ENCODE measurements at places on chromosomes 1 and 21.
A peak's percentile ranks its signal among the peaks of the same experiment; 100 is the strongest.

DNA sequence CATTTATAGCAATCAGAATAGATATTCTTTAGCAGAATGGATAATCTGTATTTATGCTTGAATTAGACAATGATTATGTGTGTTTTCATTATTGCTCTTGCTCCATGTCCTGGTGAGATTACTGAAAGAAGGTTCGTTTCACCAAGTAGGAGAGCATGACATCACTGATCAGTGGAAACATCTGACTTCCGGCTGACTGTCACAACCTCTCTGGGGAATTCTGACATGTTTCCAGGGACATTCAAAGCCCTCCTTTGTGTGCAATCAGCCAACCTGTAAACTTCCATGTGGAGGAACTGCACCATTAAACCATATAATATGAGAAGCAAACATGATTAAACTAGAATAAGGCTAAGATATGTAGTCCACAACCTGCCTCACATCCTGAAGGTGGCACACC lies 424.8 kb upstream of the ADGRL4 start:
- DNase-seq: no peak

DNA sequence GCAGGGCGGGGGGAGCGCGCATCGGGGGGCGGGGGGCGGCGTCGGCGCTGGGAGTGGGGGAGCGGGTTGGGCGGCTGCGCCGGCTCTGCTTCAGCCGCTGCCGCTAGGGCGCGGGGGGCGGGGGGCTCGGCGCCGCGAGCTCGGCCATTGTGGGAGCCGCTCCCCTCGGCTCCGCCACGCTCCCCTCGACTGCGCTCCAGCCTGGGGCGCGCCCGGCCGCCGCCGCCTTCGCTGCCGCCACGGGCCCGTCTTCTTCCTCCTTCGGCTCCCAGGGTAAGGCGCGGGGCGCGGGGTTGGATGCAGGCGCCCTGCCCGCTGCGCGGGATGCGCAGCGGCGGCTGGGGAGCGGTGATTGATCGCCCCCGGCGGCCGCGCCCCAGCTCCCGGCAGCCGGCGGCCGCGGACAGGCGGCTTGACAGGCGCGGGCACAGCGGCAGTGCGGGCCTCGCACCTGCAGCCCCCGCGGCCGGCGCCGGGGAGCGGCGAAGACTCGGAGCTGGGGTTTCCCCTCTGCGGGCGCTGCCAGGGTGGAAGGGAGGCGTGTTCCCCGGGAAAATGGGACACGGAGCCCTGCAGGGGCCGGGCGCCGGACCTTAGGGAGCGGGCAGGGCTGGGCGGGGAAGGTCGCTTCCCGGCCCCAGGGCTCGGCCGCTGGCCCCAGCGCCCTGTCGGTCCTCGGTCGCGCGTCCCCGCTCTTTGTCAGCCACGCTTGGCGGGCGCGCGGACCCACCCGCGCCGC lies 55.3 kb downstream of the NDUFS5 start:
- DNase-seq: no peak

- DNase-seq: peak; percentile 13
Measured at GRCh38 chr1:16984717-16985116, 4.3 kb upstream of the MFAP2 start.

- DNase-seq: no peak
Measured at GRCh38 chr21:42704861-42705260, 51.4 kb downstream of the PDE9A start.

DNA sequence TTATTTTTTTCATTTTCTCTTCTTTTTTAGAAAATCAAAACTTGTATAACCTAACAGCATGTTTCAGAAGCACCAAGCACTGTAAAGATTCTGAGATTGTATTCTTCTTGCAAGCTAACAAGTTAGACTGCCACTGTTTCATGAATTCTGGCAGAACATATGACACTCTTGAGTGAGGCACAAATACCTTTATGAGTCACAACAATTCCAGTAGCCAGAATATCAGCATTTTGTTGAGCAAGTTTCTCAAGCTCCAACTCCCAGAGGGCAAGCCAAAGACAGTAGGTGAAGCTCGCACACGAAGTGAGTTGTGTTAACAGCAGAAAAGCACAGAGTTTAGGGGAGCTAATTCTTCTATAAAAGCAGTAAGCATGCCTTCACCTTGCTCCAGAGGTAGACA lies 268.8 kb upstream of the NCAM2 start:
- DNase-seq: no peak

DNA sequence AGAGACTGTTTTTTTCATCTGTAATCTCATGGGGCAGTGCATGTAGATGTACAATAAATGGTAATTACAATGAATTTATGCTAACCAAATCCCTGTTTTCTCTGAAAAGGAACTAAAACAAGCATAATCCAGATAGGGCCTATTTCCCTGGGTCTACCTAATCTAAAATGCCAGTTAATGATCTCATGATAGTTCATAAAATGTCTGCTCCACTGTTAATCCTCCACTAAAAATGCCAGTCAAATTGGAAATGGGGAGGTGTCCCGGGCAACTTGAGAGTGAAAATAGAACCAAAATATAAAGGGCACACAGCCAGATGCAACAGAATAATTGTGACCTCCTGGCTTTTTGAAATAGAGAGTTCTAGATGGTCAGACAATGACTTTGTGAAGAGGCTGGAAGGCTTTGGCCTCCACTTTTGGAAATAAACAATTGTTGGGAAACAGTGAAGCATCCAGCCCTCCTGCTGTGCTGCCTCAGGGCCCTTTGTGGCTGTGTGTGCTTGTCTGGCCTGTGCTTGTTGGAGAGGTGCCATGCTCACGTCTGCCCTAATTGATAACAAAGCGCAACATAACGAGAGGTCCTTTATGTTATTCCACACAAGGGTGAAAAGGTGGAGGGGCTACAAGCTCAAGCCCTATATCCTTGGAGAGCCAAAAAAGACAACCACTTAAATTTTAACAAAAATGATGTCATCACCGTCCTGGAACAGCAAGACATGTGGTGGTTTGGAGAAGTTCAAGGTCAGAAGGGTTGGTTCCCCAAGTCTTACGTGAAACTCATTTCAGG lies 97.7 kb downstream of the ATP5PO start:
- DNase-seq: no peak

GRCh38 chr1:61160526-61160925 lies 78.2 kb downstream of the NFIA start:
- DNase-seq: no peak

DNA sequence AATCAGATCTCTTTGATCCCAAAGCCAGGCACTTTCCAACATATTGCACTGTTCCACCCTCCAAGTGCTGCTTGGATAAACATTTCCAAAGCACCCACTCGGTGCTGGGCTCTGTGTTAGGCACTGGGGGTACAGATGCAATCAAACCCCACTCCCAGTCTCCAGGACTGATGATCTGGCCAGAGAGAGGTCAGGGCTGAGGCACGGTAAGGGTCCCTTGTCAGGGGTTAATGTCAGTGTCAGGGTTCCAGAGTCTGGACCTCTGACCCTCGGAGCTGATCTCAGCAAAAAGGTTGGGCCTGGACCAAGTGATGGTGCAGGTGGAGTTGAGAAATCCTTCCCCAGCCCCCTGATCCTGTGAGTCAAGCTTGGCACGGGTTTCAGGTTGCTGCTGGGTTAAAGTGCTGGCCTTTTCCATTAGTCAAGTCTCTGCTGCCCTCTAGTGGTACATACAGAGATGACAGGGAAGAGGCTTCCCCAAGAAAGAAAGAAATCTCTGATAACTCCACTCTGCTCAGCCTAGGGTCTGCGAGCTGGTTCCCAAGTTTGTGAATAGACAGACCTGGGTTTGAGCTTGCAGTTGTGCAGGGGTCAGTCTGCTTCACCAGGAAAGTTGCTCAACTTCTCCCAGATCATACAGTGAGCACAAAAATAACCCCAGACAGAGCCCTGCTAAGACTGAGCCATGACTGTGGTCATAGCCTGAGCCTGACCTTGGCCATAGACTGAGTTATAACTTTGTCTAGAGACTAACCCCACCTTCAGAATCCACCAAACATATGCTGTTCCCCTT lies 74.6 kb downstream of the DMRTA2 start:
- peak; percentile 80 for DNase-seq

GRCh38 chr21:35529171-35529863 lies 480.2 kb upstream of the RUNX1 start:
- peak; percentile 32 for DNase-seq

GRCh38 chr1:200336901-200337391 lies 72.9 kb downstream of the ZNF281 start:
- peak; percentile 78 for DNase-seq

DNA sequence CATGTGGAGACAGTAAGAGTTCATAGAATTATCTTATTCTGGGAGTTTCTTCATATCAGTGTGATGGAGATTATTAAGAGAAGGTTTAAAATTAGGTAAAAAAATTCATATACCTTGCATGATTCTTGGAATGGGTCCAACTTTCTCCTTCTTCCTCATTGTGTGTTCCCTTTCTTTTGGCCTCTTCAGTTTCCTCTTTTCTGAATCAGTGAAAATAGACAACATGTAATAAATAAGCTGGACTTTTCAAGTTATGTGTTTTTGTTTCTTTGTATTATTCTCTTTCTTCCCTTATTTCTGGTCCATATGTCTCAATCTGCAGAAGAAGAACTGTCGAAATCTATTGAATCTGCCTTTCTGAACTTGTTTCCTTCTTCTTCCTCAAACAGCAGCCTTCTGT lies 30.5 kb downstream of the C4BPA start:
- DNase-seq: no peak

DNA sequence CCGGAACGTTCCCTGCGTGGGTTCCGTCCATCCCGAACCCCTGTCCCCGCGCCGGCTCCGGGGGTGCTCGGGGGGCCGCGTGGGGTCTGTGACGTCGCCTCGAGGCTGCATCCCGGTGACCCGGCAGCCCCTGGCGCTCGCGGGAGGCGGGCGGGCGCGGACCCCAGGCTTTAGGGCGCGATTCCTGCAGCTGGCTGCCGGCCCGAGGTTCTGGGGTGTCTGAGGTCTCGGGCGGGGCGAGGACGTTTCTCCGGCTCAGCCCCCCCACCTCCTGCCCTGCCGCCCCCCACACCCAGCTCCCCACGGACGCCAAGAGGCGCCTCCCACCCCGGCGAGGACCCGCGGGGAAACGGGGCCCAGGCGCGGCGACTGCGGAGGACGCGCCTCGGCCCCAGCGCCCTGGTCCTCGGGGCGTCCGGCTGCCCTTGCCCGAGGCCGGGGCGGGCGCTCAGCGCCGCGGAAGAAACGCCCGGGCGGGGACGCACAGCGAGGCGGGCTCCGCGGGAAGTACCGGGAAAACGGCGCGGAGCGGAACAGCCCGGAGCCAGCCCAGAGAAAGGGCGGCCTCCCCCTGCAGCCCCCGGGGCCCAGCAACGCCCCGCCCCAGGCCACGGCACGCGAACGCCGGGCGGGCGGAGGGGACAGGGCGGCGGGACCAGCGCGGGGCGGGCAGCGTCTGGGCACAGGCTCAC lies 1.3 kb upstream of the PCBP3 start:
- DNase-seq: no peak

All from renal cortical epithelial cell (primary cell).